OCI-M1 (cell line): ENCODE measurements at places on chromosomes 7 and 10.

DNA sequence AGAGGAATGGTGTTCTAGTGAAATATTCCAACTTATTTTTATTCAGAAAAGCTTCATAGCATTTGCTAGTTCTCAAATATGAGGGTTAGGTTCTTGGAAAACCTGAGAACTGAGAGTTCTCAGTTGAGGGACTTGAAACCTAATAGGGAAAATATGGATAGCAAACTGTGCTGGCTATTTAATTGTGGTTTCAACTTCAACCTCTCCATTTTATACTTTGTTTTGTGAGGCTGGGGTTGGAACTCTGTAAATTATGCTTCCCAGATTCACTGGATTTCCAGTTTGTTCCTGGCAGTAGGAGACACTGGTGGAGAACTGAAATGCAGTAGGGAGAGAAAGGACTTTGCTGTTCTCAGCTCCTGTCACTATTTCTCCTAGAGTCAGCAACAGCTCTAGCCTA is 52.7 kb downstream of the CDK14 start:
- DNase-seq: no peak

GRCh38 chr10:12243864-12244620 is 48.1 kb downstream of the CDC123 start:
- no peak for DNase-seq

DNA sequence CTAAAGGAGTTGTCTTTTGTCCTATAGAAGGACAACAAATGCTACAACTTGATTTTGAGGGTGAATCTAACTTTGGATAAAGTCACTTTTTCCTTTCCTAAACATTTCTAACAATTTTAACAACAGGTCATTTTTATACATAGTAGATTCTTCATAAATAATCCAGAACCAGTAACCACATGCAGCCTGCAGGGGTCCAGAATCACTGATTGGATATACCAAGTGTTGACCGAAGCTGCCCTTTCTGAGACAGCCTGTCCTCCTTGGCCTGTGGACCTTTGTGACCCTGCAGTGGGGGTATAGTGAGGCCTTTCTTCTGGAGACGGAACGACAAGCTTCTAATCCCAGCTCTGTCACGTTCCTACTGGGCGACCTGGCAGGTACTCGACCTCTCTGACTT is 34.8 kb upstream of the LAMB4 start:
- no peak for DNase-seq

DNA sequence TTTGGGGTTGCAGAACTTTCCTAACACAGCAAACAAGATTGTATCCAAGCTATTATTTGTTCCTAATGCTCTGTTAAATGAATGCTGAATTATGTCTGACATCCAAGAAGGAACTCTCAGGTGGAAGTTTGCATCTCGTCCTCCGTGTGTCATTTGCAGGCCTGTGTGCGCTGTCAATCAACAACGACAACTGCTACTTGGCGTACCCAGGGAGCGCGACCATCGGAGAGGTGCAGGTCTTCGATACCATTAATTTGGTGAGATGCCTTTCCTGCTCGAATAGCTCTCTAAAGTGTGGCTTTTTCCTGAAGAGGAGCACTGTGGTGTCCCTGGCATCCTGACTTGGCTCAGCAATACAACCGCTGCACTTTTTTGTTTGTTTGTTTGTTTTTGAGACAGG is 26.9 kb downstream of the WIPI2 start:
- no peak for DNase-seq

DNA sequence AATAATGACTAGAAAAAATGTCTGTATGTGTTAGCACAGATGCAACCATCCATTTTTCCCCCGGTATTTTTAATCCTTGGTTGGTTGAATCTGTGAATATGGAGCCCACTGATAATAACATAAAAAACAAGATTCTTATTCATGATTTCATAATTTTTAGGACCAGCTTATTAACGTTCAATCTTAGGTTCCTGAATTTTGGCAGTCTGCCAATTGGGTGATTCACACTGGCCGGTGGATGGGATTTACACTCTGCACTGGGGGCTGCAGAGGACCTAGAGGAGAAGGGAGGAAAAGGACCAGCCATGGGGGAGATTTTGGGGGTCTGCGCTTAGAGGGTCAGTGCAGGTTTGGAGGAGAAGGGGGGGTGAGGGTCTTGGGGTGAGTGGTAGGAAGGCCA is 327.9 kb downstream of the ACTR3B start:
- DNase-seq: no peak

- no peak for DNase-seq
Observed at GRCh38 chr7:45567713-45568112, 6.5 kb upstream of the ADCY1 start.

GRCh38 chr7:26321435-26321834 is 29.8 kb downstream of the SNX10 start:
- no peak for DNase-seq

DNA sequence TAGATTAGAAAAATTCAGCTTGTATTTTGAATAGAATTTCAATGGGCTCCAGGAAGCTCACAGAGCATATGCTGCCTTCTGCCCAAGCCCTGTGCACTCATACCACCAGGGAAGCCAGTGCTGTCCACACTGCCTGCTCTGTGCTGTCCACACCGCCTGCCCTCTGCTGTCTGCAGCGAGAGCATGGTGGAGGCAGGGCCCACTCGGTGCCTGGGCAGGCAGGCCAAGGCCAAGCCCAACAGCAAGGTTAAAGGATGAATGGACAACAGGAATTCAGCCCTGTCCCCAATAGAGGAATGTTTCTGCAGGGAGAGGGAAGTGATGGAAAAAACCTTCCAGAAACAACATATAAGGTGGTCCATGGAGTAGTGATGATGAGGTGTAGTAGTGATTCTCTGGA is 146.8 kb downstream of the GFRA1 start:
- DNase-seq: no peak

GRCh38 chr10:87761892-87762291 is 56.1 kb downstream of the ATAD1 start:
- peak; percentile 78 for DNase-seq

- peak; percentile 13 for DNase-seq
Observed at GRCh38 chr10:80144696-80145131, 12.2 kb downstream of the PLAC9 start.

DNA sequence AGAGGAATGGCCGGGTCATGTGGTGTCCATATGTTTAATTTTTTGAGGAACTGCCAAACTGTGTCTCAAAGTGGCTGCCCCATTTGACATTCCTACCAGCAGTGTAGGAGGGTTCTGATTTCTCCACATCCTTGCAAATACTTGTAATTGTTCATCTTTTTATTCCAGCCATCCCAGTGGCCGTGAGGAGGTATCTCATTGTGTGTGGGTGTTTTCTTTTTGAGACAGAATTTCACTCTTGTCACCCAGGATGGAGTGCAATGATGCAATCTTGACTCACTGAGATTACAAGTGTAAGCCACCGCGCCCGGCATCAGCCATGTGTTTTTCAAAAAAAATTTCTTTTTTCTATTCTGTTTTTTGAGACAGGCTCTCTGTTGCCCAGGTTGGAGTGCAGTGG is 38.7 kb upstream of the DLG5 start:
- peak; percentile 16 for DNase-seq

DNA sequence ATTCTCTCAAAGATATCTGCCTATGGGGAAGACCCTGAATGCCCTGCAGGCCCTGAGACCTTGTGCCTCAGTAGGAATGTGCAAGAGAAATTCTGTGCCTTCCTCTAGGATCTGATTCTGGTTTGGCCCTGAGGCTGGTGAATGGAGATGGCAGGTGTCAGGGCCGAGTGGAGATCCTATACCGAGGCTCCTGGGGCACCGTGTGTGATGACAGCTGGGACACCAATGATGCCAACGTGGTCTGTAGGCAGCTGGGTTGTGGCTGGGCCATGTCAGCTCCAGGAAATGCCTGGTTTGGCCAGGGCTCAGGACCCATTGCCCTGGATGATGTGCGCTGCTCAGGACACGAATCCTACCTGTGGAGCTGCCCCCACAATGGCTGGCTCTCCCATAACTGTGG is 15.7 kb downstream of the DMBT1 start:
- no peak for DNase-seq

GRCh38 chr10:121994429-121994941 is 5.5 kb downstream of the TACC2 start:
- no peak for DNase-seq

DNA sequence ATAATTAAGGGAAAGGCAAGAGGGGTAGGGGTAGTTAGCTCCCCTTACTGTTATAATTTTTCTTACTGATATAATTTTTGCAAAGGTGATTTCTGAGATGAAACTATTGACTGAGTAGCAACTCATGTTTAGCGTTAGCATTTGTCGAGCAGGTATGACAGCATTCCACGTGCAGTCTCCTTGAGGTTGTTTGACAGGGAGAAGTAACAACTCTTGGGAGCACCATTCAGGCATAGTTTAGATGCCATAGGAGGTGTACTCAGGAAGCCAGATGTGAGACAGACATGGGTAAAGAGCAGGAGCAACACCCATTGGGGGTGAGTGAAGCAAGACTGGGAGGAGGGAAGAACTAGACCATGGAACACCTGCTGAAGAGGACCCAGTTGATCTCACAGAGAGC is 96.6 kb upstream of the KLF6 start:
- DNase-seq: no peak

DNA sequence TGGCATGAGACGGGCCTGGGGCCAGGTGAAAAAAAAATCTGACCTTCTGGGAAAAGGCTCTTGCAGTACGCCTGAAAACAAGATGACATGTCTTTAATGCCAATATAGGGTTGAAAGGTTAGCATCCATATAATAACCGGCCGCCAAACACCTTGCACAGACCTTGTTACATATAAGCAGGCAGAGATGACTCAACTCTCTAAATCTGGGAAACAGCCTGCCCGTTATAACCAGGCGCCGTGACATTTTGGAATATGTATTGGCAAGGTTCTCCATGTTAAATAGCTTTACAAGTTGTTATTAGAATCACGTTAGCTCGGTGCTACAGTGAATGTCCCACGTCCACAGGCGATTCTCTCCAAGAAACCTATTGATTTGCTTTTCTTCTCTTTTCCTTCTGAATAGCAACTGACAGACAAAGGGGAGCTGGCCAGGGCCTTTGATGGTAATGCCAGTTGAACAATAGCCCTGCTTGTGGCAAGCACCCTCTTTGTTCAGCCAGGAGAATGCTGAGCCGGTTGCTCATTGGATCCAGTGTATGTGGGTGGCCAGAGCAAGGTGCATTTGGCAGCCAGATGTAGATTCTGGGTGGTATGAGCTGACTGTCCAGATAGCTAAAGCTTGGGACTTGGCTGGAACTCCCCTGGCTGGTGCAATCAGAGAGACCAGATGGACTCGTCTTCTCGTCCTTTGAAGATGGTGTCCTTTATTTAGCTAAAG is 80.1 kb upstream of the AUTS2 start:
- no peak for DNase-seq

GRCh38 chr7:8157296-8157695 is 104.7 kb downstream of the ICA1 start:
- DNase-seq: no peak

GRCh38 chr10:79483948-79484347 is 28.4 kb upstream of the EIF5AL1 start:
- DNase-seq: no peak

GRCh38 chr7:129650056-129650758 is 38.7 kb downstream of the NRF1 start:
- DNase-seq: no peak

DNA sequence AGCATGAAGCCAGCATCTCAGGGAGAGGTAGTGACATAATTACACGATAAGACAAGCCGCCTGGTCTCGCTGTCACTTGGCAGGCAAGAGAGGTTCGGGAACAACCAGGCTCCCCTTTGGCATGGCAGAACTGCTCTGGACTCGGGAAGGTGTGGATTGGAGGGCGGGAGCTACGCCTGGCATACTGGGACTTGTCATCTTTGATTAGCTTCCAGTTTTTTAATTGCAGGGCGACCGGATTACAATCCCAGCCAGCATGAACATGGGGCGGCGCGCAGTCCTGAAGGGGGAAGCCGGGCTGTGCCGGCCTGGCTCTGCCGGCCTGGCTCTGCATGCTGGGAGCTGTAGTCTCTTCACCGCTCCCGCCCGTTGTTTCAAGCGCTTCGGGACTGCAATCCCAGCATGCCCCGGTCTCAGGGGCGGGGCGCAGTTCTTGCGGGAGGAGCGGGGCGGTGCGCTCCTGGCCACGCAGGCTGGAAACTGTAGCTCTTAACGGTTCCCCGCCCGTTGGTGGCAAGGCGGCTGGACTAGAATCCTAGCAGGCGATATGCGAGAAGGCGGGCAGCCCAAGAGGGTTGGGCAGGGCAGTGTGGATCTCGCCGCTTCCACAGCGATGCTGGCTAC is 45.5 kb upstream of the ZNF716 start:
- DNase-seq: no peak

- no peak for DNase-seq
Observed at GRCh38 chr10:77290528-77291155, 347.0 kb downstream of the KCNMA1 start.

DNA sequence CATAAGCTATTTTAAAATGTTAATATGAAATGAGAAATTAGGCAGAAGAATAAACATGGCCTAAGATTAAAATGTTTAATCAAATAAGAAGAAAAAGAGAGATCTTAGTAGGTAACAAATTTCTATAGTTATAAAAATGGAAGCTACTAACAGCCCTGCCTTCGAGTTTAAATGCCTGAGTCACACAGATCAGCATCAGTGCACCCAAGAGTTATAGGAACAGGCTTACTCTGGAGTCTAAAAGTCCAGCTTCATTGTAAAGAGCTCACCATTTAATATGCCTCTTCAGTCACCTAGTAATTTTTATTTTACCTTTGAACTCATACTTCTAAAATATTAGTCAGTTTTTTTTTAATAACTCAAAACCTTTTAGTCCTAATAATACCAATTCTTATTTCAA is 52.6 kb downstream of the BRI3 start:
- peak; percentile 22 for DNase-seq

DNA sequence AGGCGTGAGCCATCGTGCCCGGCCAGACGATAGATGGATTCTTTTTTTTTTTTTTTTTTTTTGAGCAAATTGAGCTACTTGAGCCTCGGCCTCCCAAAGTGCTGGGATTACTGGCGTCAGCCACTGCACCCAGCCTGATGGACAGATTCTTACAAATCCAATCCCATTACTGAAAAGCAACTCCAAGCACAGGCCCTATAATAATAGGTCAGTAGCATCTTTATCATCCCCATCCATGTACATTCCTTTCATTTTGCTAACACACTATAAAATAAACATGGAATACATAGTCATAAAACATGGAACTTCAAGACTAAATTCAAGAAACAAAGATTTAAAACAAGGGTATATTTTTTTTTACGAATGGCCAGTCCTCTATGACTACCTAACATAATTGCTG is 16.0 kb upstream of the RSBN1L start:
- no peak for DNase-seq

DNA sequence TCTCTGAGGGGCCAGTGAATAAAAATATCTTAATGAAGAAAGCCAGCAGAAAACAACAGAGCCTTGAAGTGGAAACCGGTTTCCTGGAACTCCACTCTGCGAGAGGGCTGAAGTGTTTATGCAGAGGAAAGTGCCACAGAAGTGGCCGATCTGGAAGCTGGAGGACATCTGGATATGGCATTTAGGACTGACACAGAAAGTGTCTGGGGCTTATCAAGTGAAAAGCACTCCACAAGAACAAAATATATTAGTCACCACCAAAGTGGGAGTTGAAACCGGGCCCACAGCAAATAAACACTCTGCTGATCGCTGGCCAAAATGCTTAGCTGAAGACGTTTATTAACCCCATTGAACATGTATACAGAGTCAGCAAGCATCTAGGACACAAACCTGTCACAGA is 7.8 kb downstream of the NOD1 start:
- peak; percentile 31 for DNase-seq

- DNase-seq: no peak
Observed at GRCh38 chr10:101351017-101351416, 2.9 kb upstream of the BTRC start.

GRCh38 chr7:2299870-2300512 is 14.2 kb downstream of the SNX8 start:
- no peak for DNase-seq

- peak; percentile 66 for DNase-seq
Observed at GRCh38 chr7:20172736-20173334, 44.3 kb downstream of the MACC1 start.

GRCh38 chr10:126155528-126155927 is 232.7 kb downstream of the ADAM12 start:
- no peak for DNase-seq
